ENCODE measurements at places on chromosomes 2 and 18. TPM values are rescaled to one million over a fixed set of nuclear protein-coding genes. Genes with fewer than 3 reads are reported as not detected.

The LYG2 gene
- polyA plus RNA-seq: not detected

The ALLC gene
- polyA plus RNA-seq: not detected

The AKAIN1 gene
- not detected for polyA plus RNA-seq

The CPLX4 gene
- polyA plus RNA-seq: not detected

The SLC11A1 gene
- polyA plus RNA-seq: 0.20 TPM

The BUB1 gene
- polyA plus RNA-seq: 48.4 TPM

The SLC9A4 gene
- not detected for polyA plus RNA-seq

The SERPINB11 gene
- polyA plus RNA-seq: not detected

The SCN2A gene
- 0.25 TPM for polyA plus RNA-seq

The IWS1 gene
- 18.4 TPM for polyA plus RNA-seq

The CTLA4 gene
- polyA plus RNA-seq: not detected

The INHBB gene
- 0.24 TPM for polyA plus RNA-seq

The SP140 gene
- 0.23 TPM for polyA plus RNA-seq

The PDCL3 gene
- 19.8 TPM for polyA plus RNA-seq

The RGPD3 gene
- polyA plus RNA-seq: 0.08 TPM

The NOL4 gene
- polyA plus RNA-seq: 0.09 TPM

The TUBB8B gene
- 1.3 TPM for polyA plus RNA-seq

The IL36B gene
- not detected for polyA plus RNA-seq

The MROH2A gene
- polyA plus RNA-seq: not detected

The CACNB4 gene
- polyA plus RNA-seq: 2.0 TPM

The ANKRD30B gene
- not detected for polyA plus RNA-seq

The PLB1 gene
- polyA plus RNA-seq: 0.08 TPM
